Activated T-cell treated with anti-CD3 and anti-CD28 coated beads for 4 hours (primary cell): ENCODE measurements at places on chromosomes 13 and 19.

- DNase-seq = no peak
Measured at GRCh38 chr19:3738477-3739220, 22.8 kb downstream of the APBA3 start.

- no peak for DNase-seq
Measured at GRCh38 chr13:113769881-113770280, 10.9 kb downstream of the TMEM255B start.

DNA sequence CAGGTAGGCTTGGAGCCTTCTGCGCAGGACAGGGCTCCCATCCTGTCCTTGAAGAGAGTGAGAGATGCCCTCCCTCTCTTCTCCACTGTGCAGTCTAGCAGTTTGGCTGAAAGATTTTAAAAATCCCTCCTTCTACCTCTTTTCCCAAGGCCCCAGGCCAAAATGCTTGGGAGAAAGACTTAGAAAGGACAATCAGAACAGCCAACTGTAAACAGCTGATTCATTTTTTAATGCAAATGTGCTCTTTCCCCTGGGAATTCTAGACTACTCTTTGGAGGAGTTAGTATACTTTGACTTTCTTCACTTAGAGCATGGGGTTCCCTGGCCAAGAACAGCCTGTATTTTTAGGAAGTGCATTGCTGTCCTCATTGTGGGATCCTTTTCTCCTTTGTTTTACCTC, 398.9 kb downstream of the GPC6 start:
- DNase-seq = no peak

- no peak for DNase-seq
Measured at GRCh38 chr19:18090545-18091216, 3.9 kb upstream of the IL12RB1 start.

- DNase-seq = no peak
Measured at GRCh38 chr19:3110126-3110825, 16.1 kb downstream of the GNA11 start.

- DNase-seq = no peak
Measured at GRCh38 chr13:27980280-27980998, 8.1 kb downstream of the URAD start.

DNA sequence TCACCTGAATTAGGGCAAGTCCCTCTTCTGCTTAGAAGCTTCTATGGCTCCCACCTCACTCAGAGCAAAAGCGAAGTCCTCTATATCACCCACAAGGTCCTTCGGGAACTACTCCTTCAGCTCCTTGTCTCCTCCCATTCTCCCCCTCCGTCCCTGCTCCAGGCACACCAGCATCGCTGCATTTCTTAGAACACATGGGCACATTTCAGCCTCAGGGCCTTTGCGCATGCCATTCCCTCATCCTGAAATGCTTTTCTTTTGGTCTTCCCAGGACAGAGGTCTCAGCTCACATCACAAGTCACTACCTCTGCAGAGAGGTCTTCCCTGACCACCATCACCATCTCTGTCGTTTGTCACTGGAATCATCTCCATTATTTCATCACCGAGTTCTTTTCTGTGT, 4.0 kb downstream of the S1PR5 start:
- DNase-seq = no peak

DNA sequence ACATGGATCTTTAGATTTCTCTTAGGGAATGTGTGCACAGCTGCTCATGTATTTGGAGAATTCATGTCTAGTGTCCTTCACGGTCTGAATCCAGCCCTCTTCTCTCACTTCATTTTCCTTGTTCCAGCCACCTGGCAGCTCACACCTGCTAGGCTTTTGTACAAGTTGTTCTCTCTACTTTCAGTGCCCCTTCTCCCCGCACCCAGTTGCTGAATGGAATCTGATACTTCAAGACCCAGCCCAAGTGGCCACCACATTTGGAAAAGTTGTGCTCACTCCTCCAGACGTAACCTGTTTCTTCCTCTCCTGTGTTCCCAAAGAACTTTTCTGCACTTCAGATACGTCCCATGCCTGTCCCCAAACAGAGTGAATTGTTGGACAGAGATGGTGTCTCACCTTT, 235.6 kb downstream of the SHISA2 start:
- no peak for DNase-seq

- no peak for DNase-seq
Measured at GRCh38 chr13:77329911-77330584, 3.2 kb upstream of the MYCBP2 start.
